ENCODE measurements at places on chromosomes 1 and 21. TPM values are rescaled to one million over a fixed set of nuclear protein-coding genes. Genes with fewer than 3 reads are reported as not detected.

ODR4 gene
- 22.2 TPM for total RNA-seq

YIPF1 gene
- 32.6 TPM for total RNA-seq

TTC39A gene
- 1.4 TPM for total RNA-seq

TSPAN1 gene
- not detected for total RNA-seq

RNU1-2 gene
- total RNA-seq, result under 0.01 TPM

NT5C1A gene
- not detected for total RNA-seq

RHCE gene
- total RNA-seq, result 0.34 TPM

SERTAD4 gene
- total RNA-seq, result 0.33 TPM

KIF2C gene
- total RNA-seq, result 61.6 TPM

LCE3D gene
- not detected for total RNA-seq

Data from melanocyte of skin (primary cell).